ENCODE measurements at places on chromosomes 11 and 22.

DNA sequence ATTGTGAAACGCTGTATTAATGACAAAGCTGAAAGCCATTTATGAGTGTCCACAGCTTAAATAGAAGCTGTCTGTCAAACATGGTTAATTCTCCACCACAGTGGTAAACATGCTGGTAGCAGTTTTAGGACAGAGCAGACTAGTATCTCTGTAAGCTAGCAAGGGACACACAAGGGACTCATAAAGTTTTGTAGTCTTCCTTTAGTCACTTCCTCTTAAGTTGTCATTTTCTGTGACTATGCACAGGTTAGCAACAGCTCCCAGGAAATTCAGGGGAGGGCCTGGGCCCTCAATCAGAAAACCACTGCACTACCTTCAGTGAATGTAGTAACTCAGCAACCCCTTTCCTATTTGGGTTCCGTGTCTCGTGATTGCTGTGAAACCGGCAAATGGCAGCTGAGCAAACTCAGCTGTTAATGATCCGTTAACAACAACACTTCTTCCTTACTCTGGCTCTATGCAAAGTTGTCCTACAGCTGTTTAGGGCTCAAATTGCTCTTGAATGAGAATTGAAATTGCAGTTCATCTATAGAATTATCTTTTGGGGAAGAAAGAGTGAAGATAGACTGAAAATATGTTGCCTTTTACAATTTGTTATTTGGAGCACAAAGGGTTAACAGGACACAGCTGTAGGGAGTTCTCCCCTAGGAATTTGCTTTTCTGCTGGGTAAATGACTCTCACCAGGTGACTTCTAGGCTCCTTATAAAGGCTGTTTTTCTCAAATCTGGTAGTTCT lies at the start of gene MMP26:
TSS of gene MMP26 (plus strand) at position 731 of the 736 bp plus-strand sequence.
- no peak for DNase-seq

DNA sequence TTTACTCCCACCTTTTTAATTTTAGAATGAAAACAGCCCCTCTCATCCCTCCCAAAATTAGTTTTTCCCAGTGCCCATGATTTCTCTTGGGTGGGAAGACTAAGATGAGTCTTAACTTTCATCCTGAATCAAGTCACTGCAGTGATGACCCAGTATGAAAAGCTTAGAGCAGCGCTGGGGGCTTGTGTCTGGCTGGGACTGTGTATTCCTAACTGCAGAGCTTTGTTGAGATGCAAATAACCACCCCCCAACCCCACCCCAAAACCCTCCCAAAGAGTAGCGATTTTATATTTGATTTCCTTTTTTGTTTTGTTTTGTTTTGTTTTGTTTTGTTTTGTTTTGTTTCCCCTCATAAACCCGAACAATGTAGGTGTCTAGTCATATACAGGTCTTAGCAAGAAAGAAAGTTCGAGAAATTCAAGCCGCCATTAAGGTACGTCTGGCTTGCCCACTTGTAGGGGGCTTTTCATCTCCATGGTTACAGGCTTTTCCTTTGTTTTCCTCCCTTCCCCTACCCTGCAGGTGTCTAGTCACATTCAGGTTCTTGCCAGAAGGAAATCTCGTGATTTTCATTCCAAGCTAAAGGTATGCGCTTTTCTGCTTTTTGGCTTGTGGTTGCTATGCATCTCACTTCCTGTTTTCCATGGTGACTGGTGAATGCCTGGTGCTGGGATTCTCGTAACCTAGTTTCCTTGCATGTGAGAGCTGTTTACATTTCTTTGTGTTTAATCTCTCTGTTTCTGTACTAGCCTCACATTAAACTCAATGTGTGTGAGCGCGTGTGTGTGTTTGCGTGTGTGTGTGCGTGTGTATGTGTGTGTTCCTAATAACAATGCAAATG lies 144.6 kb upstream of the RASSF10 start:
- no peak for DNase-seq

DNA sequence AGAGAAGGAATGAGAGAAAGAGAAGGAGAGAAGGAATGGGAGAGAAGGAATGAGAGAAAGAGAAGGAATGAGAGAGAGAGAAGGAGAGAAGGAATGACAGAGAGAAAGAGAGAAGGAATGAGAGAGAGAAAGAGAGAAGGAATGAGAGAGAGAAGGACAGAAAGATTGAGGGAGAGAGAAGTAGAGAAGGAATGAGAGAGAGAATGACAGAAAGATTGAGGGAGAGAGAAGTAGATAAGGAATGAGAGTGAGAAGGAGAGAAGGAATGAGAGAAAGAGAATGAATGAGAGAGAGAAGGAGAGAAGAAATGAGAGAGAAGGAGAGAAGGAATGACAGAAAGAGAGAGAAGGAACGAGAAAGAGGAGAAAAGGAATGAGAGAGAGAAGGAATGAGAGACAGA lies 34.1 kb upstream of the APOL5 start:
- DNase-seq, result no peak

DNA sequence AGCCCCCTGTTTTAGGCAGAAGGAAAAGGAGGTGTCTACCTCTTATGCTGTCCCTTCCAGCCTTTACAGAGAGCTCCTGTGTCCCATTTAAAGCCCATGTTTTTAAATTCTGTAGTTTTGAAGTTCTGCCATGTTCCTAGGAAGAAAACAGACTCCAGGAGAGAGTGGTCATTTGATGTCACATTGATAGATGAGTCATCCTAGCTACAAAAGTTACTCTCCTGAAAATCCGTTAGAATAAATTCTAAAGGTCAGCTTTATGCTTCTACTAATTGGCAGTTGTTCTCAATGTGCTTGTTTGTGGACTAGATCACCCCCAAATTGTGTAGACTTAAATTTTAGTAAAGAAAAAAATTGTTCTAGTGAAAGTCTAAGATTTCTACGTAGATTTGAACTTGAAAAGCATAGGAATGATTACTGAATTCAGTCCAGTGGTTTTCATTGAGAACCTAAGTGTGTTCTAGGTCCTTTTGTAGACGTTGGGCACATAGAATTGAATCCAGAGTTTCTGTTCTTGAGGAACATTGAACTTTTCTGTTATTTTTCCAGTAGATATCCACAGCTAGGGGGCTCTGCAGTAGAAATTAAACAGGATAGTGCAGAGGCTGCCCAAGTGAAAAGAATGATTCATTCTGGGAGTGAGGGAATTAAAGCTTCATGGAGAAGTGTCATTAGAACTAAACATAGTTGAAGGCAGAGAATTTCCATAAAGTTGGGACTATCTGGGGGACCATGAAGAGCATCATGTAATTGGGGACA lies 140.6 kb upstream of the RASSF10 start:
- DNase-seq, result no peak

- no peak for DNase-seq
These were observed 10.2 kb downstream of the C11orf96 start for GRCh38 chr11:43952401-43953342.

DNA sequence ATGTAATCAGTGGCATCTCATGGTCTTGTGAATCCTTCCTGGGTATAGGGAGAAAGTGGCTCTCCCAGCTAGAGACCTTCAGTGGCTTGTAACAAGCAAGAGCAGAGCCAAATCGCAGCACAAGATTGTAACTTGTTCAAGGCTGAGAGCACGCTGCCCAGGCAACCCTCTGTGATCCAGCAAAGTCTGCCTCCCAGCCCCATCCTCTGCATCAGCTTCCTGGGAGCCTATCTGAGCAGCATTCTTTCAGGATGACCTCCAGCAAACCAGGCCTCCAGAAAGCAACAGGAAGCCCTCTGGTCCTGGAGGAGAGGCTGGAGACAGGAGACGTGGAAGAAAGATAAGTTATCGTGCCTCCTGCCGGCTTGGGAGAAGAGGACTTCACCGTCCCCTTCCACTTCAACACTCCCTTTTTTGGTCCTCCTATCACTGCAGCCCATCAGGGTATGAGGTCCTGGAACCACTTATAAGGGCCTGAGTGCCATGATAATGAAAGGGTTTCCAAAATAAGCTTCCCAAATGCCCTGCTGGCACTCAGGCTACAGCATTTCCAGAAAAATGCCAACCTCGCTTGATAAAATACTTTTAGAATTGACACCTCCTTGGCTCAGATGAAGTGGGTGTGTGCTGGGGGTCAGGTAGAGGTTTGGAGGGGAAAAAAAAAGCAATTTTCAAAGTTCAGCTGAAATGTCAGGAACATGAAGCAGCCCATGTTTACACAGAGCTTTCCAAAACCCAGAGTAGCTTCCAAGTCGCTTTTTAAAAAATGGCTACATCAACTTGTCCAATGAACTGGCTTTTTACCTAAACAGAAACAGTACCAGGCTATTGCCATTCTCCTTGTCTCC lies 80.2 kb downstream of the PLEKHA7 start:
- DNase-seq, result no peak

Measured in neural crest cell (in vitro differentiated cells).